ENCODE measurements at places on chromosomes 2 and 18. TPM values are rescaled to one million over a fixed set of nuclear protein-coding genes. Genes with fewer than 3 reads are reported as not detected.

Gene CCDC178
- under 0.01 TPM for total RNA-seq

Gene MLPH
- total RNA-seq: 8.2 TPM

Gene C2orf80
- not detected for total RNA-seq

Gene HOXD11
- total RNA-seq: not detected

Gene CIB4
- total RNA-seq: not detected

Gene MEP1B
- under 0.01 TPM for total RNA-seq

Gene APOB
- total RNA-seq: under 0.01 TPM

Gene CNGA3
- under 0.01 TPM for total RNA-seq

Gene LHCGR
- not detected for total RNA-seq

Gene GRB14
- total RNA-seq: 0.26 TPM

Gene RESP18
- total RNA-seq: not detected

Gene SLC16A14
- 5.6 TPM for total RNA-seq

Gene TMEM198
- 0.77 TPM for total RNA-seq

Gene NDUFS1
- 81.2 TPM for total RNA-seq

Gene DNAH6
- under 0.01 TPM for total RNA-seq

Gene ARHGAP15
- not detected for total RNA-seq

Gene R3HDM1
- total RNA-seq: 5.4 TPM

Gene COLEC11
- total RNA-seq: 0.83 TPM

Gene RAD51AP2
- under 0.01 TPM for total RNA-seq
